ENCODE measurements at places on chromosomes 13 and 19.

DNA sequence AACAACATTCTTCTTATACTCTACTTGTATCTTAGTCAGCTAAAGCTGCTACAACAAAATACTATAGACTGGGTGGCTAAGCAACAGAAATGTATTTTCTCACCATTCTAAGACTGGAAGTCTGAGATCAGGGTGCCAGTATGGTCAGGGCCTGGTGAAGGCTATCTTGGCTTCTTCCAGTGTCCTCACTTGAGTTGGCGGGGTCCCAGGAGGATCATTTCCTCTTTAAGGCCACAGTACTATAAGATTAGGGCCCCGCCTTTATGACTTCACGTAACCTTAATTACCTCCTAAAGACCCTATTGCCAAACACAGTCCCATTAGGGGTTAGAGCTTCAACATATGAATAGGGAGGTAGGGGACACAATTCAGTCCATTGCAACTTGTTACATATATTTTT lies 30.7 kb upstream of the DOCK9 start:
- no peak for DNase-seq

- no peak for DNase-seq
Measured at GRCh38 chr13:43054803-43055802, 31.7 kb downstream of the DNAJC15 start.

GRCh38 chr19:46860846-46861690 lies at the start of gene ARHGAP35:
Gene ARHGAP35 (plus strand): TSS chr19:46860997. CDS start chr19:46918676, 57,679 bp downstream.
- DNase-seq: no peak

- no peak for DNase-seq
Measured at GRCh38 chr13:60210510-60211330, 47.0 kb upstream of the DIAPH3 start.

DNA sequence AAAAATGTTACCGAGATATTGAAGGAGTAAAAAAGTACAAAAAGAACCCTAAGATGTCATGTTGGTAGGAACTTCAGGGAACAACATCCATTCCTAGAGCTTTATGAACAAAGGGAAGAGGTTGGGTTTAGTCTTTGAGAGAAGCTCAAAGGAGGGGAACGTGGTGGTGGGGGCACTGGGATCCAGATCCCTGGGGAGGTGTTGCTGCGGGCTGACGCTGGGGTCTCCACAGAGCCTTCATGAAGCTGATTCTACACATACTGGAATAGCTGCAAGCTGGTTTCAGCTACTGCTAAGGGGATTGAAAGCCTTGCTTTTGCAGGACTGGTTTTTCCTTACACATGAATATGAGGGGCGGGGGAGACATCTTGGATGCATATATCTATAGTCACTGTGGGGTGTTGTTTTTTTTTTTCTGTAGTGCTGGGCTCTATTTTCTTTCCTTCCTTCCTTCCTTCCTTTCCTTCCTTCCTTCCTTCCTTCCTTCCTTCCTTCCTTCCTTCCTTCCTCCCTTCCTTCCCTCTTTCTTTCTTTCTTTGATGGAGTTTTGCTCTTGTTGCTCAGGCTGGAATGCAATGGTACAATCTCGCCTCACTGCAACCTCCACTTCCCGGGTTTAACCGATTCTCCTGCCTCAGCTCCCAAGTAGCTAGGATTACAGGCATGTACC lies 6.5 kb upstream of the MZF1 start:
- DNase-seq: no peak

- no peak for DNase-seq
Measured at GRCh38 chr19:15831626-15832025, 16.2 kb upstream of the OR10H1 start.

DNA sequence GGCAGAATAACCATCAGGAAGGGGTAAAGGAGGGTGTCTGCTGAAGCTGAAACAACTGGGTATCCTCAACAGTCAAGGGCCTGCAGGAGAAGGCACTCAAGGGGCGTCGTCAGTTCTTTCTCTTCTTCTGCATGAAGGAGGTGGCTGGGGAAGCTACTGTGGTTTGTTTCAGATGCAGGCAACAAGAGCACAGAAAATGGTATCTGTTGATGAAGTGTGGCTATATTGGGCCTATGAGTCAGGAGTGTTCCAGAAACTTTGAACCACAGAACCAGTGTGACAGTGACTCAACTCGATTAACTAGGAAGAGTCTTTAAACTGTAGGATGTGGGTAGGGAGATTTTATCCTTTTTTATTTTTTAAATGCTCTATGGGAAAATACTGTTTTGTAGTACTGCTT lies 686.3 kb downstream of the FGF9 start:
- DNase-seq: no peak

DNA sequence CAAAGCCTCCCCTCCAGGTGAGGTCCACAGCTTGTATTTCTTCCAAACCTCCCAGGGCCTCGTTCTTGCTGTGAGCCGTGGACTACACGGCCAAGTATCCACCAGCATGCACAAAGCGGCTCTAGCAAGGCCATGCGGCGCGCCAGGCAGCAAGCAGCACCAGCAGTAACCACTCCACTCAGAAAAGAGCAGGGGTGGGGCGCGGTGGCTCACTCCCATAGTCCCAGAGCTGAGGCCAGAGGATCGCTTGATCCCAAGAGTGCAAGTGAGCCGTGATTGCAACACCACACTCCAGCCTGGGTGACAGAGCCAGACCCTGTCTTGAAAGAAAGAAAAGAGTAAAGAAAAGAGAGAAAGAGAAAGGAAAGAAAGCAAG lies 4.7 kb downstream of the CCDC8 start:
- no peak for DNase-seq

GRCh38 chr13:33520468-33520839 lies 234.9 kb upstream of the STARD13 start:
- DNase-seq: no peak

- DNase-seq: no peak
Measured at GRCh38 chr13:96033220-96034015, 19.8 kb downstream of the UGGT2 start.

- DNase-seq: no peak
Measured at GRCh38 chr13:51243832-51244231, 21.6 kb downstream of the FAM124A start.

- DNase-seq: no peak
Measured at GRCh38 chr19:28598861-28599260, 614.1 kb downstream of the UQCRFS1 start.

DNA sequence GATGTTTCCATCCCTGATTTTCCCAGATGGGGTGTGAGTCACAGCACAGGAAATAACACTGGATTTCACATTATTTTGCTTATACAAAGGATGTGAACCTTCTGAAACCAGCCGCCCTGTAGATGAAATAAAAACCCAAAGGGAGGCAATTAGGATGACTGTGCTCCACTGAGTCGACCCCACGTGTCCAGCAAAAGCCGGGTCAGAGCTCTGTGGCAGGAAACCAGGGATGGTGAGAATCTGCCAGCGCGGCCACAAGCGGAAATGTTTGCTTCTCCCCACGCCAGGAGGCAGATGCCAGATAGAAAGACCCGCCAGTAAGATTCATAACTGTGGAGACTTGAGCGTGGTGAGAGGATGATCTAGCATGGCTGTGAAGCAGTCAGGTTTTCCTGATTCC lies 764.4 kb downstream of the LIG4 start:
- no peak for DNase-seq

- DNase-seq: no peak
Measured at GRCh38 chr19:46605356-46605821, 4.3 kb downstream of the CALM3 start.

DNA sequence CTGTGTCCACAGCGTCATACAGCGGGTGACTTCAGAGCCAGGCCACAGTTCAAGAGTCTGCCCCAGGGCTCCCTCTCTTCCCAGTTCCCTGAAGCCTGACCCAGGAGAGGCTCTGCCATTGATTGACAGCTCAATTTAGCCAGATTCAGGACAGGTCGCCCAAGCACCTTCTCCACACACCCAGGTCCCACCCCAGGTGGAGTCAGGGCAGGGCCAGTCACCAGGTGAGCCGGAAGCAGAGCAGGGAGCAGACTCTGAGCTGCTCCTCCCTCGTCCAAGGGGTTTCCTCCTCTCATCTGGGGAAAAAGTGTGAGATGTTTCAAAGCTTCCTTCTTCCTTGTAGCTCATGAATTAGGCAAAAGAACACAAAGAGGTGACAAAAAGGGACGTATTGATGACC lies 5.6 kb downstream of the CEACAM7 start:
- no peak for DNase-seq

GRCh38 chr13:23074075-23074828 lies 106.5 kb upstream of the SGCG start:
- DNase-seq: no peak

DNA sequence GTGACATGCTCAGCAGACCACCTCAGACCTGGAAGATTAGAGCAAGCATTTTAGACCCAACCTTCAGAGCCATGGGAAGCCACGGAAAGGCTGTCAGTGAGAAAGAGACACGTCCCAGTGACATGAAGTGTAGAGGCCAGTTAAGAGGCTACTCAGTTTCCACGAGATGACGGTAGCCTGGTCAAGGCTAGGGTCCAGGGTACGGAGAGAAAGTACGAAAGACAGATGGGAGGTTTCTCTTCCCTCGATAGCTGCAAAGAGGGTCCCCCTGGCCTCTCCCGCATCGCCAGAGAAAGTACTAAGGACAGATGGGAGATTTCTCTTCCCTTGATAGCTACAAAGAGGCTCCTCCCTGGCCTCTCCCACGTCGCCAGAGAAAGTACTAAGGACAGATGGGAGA lies 8.6 kb downstream of the ZSCAN5A start:
- no peak for DNase-seq

DNA sequence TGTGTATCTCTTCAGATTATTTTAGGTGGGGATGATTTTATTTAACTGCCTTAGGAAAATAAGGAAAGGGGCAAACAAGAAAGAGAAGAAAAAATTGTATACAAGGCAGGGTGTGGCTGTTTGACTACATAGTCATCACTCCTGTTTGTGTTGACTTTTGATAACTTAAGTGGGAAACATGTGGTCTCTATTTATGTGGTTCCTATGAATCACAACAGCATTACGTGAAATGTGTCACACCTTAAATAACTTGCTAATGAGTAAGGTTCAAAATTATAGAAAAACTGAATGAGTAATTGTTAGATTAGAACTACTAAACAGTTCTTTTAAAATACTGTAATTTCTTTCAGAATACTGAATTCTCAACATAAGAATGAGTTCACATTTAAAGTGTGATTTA lies 69.3 kb downstream of the LMO7 start:
- no peak for DNase-seq

DNA sequence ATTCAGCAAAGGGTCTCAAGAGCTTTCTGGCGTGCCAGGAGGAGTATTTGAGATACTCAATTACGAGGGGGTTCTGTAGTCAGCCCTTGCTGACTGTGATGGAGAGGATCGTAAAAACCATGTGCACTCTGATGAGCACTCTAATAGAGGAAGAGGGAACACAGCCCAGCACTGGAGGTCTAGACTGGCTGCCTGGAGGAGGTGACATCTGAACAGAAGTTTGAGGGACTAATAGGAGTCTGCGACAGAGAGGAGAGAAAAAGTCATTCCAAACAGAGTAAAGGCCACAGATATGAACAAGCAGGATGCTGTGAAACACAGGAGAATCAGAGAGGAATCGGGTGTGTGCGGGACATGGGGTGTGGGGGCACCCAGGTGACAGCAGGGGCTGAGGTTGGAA lies 79.4 kb downstream of the DPF1 start:
- DNase-seq: no peak

GRCh38 chr13:68173111-68173510 lies 943.0 kb upstream of the PCDH9 start:
- DNase-seq: no peak

GRCh38 chr19:4454747-4455718 lies 2.6 kb downstream of the UBXN6 start:
- DNase-seq: no peak

DNA sequence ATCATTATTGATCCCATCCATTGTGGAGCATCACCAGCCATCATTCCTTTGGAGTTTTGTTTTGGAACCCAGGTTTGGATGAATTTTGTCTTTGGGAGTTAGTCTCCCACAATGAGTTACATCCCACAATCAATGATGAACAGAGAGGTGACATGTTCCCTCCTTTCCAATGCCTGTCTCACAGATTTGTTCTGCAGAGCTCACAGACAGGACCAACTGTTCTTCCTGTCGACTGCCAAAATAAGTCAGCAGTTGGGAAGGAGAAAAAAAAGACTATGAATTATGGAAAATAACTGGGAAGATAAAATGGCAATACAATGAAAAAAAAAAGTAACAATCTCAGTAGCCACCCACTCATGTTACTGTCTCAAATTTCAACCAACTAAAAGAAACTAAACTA lies 489.1 kb downstream of the MYO16 start:
- no peak for DNase-seq

- DNase-seq: no peak
Measured at GRCh38 chr13:112124141-112124540, 57.2 kb downstream of the SOX1 start.

DNA sequence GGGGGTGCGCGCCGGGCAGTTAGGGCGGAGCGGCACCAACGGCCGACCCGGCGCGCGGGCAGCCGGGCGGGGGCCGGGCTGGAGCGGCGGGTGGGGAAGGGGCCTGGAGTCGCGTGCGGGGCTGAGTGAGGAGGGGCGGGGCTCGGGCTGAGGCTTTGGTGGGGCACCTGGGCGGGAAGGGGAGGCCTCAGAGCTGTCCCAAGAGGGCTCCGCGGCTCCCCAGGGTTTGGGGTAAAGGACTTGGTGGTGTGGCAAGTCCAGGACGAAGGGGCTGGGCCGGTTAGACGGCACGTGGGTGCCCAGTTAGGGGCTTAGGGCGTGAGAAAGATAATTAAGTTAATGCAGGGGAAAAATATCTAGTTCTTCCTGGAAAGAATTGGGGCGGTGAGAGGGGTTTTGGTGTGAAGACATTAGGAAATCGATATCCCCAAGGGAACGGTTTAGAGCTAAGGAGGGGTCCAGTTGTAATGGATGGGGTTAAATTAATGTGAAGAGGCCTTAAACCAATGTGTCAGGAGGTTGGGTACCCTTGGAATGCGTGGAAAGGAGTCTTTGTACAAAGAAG lies 496 bp downstream of the ZNF574 start:
- DNase-seq: peak; percentile 17

- no peak for DNase-seq
Measured at GRCh38 chr13:80551650-80552497, 210.9 kb upstream of the SPRY2 start.

DNA sequence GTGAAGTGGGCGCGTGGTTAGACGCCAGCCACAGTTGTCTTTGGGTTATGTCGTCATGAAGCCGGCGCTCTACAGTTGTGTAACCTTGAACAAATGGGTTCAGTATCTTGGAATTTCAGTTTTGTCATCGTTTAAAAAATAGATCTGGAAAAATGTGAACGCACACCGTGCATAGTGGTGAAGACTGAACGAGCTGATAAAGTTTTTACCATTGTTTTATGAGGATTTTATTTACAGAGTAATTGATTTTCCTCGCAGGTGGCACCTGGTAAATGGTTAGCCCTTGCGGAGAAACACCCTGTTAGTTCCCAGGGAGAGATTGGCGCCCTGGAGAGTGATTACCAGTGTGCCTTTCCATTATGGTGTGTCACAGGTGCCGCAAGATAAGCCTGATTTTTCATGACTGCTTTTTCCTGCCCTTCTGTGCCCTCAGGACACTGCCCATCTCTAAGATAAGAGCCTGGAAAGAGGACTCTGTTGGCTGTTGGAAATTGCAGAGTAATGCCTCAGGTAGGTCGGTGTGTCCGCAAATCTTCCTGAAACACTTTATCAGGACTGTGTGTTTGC lies 577 bp downstream of the ZNF181 start:
- no peak for DNase-seq

- no peak for DNase-seq
Measured at GRCh38 chr13:27088619-27089018, 83.0 kb downstream of the USP12 start.
